ENCODE measurements at places on chromosomes 16 and 17.

DNA sequence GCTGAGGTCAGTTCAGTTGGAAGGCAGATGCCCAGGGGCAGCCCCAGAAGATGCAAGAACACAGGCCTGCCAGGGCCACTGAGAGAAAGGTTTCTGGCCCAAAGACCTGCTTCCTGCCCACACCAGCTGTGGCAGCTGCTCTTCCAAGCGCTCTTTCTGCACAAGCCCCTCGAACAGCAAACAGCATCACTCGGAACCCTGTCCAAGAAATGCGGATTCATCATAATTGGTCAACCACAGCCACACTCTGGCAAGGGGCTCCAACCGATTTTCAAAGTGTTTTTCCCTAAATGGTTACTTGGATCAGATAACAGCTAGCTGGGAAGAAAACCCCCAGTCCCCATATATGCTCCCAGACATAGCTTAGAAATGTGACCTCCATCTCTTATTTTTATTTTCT is 71.1 kb upstream of the DNAH17 start:
- DNase-seq: no peak

DNA sequence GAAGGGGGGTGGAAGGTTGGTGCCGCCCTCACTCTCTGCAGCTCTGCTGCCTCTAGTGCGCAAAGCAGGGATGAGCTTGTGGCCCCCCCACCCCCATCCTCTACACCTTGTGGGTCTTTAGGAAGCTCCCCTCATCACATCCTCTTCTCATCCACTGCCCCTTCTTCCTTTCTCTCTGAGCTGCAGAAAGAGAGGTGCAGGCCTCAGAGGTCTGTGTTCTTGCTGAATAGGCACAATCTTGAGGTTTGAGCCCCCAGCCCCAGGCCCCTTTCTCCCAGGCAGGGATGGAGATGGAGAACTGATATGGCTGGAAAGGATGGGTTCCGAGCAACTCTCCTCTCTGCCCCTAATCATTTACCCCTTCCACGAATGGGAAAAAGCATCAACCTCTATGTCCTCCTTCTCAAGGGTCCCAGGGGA is 2.6 kb downstream of the CACNA1G start:
- DNase-seq: no peak

DNA sequence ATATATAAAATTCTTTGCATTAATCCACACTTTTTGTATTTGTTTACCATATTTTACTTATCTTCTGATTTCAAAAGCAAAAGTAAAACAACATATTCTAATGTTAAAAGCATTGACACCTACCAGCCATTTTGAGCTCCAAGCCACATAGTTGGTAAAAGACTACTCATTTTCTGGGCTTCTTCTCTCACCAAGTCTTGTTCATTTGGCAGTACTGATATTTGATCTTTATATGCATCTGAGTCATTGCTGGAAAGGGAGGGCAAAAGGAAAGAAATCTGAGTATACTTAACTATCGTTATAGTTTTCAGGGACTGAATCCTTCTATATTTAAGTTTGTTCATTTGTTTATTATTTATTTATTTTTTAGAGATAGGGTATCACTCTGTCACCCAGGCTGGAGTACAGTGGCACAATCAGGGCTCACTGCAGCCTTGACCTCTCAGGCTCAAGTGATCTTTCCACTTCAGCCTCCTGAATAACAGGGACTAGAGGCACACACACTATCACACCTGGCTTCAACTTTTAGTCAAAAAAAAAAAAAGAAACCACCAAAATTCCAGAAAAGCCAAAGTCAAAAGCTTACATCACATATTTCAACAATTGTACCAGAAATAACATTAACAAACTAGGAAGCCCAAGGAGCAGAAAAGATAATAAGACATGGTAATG is 121.0 kb upstream of the TOB1 start:
- no peak for DNase-seq

DNA sequence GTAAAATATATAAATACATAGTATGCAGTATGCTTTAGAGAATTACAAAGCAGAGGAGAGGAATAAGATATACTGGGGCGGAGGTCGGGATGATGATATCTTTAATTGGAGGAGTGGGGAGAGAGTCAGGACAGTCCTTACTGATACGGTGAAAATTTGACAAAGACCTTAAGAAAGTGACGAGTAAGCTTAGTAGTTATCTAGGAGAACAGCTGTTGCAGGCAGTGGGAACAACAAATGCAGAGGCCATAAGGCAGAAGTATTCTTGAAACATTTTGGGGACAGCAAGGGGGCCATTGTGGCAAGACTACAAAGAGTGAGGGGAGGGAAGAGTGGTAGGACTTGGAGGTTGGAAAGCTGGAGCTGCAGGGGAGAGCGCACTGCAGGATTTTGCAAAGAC is 22.3 kb upstream of the CDC6 start:
- DNase-seq: no peak

DNA sequence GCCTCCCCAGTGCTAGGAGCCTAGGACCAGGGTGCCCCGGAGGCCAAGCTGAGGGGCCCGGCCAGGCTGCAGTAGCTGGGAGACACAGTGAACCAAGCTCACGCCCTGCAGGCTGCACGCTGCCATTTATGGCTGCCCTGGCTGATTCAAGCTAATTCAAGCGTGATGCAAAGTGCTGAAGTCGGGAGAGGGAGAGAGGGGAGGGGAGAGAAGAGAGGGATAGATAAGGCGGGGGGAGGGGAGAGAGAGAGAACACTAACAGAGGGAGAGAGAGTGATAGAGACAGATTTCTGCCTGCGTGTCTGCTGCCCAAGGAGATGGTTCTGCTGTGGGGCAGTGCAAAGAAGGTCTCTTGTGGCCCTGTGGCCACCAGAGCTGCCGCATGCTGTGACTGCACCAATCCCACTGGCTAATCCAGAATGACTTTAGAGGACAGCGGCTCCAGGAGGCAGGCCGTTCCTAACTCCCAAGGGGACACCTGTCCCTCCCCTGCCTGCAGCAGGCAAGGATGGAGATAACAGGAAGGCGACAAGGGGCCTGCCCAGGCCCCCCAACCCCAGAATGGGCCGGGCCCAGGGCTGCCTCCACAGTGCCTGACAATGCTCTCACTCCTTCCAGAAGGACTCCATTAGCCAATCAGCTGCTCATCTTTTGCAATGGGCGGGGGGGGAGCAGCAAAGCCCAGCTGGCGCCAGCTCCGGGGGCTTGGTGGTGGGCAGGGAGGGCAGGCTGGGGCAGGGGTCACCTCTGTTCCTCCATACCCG is 12.9 kb downstream of the MXRA7 start:
- DNase-seq: no peak

- no peak for DNase-seq
Measured at GRCh38 chr17:57676543-57676942, 68.6 kb downstream of the CCDC182 start.

DNA sequence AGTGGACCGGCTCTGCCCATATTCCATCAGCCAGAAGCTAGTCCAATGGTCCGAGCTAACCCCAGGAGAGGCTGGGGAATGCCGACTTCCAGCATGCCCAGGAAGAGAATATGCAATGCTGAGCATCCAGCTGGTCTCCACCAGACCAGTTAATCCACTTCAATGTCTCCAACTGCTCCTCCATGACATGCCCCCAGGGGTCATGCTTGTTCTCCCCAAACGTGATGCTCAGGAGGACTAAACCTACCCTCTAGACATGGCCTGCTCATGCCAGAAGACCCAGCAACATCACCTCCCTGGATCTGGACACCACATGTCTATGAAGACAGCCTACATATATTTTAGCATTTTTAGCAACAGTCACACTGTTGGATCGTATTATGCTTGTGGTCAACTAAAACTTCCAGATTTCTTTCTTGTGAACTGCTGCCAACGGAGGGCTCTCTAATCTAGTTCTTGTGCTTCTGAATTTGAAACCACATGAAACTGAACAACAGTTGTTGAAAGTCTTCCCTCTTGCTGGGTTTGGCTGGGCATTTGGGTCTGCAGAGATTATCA is 245.1 kb downstream of the SOX9 start:
- no peak for DNase-seq

- no peak for DNase-seq
Measured at GRCh38 chr16:15781650-15782049, 75.2 kb downstream of the MYH11 start.

DNA sequence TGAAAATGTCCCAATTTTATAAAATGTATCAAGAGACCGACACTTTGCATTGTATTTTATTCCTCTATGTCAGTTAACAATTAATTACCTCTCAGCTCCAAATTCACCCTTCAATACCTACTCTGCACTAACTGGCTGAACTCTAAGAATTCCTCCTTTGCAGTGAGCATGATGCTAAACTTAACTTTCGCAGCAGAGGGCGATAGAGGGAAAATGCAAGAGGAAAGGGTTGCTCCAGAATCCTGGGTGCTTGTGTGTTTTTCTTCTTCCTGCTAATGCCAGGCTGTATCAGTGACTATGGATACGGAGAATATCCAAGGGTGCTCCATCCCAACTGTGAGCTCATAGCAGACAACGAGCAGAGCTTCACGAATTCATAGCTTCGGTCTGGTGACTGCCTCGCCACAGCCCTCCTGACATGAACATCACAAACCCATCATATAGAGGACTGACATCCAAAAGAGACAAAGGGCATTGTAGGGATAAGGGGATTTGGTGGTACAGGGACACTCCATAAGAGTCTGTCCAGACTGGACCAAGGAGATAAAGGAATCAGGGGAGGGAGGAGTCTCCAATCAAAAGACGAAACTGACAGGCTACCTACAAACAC is 172.9 kb downstream of the STX8 start:
- DNase-seq: no peak

- DNase-seq: no peak
Measured at GRCh38 chr17:42358434-42358833, 29.8 kb downstream of the STAT3 start.

DNA sequence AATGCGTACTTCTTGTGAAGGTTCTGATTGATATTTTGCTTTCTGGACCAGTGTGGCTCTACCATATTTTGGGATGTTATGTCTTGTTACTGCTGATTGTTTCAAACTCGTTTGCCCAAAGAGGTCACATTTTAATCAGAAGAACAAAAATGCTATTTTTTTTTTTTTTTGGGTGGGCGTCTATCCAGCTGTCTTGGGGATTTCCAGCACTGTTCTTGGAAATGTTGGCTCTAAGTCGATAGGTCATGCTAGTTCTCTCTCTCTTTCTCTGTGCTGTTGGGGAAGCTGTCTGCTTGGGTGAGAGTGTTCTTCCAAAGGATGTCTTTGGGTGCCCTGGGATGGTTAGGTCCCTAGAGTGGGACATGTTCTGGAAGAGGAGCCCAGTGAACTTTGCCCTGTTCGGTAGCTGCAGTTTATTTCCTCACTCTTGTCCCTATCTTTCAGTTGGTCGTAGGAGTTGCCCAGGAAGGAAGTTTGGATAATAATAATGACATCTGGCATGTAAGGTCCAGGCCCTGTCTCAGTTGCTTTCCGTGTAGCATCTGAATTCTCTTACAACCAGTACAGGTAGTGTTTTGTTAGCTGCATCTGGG is 2.9 kb downstream of the IRF8 start:
- DNase-seq: no peak

DNA sequence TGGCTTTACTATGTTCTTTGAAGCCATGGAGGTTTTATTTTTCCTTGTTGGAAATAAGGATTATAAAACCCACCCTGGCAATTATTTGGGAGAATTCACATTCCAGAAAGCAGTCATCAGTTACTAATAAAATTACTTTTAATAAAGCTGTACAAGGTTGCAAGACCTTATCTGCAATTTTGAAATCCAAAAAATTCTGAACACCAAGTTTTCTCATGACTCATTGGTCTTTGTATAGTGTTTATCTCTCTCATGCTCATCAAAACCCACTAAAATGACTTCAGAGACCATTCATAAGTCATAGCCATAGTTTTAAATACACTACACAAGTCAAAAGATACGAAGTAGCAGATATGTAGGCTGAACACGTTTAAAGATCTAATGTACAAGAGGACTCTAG is 6.0 kb upstream of the KRT38 start:
- no peak for DNase-seq

DNA sequence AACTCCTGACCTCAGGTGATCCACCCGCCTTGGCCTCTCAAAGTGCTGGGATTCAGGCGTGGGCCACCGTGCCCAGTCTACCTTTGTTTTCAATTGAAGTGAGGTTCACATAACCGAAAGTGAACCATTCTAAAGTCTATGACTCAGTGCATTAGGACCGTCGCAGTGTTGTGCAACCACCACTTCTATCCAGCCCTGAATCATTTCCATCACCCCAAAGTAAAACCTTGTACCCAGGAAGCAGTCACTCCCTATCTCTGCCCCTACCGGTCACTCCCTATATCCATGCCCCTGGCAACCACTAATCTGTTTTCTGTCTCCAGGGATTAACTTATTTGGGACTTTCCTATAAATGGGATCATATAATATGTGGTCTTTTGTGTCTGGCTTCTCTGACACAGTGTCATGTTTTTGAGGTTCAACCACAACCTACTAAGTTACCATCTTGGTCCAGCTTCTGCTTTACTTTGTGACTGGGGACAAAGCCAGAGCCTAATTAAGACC is 28.3 kb upstream of the CDC42EP4 start:
- no peak for DNase-seq

DNA sequence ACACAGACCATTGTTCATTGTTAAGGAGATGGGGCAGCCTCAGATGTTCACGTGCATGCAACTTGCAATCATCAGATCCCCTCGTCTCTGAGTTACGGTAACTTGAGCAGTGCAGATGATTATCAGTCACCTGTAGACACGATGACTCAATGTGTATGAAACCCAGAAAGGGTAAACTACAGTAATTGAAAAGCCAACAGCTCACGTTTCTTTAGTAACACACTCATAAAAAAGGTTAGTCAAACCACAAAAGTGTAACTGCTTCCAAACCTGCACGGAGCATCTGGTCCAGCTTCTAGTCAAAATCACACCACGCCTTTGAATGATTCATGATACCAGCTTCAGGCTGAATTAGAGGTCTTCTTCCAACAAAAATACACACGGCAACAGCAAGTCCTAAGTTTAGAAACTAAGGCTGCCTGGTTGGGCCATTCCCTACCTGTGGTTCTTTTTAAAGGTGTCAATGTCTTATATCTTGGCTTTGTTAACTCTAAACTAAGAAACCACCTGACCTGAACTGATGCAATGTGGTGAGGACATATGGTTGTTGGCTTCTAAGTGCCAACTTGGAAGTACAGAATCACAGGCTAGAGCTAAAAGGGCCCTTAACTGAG is 32.3 kb downstream of the GRB7 start:
- DNase-seq: no peak

DNA sequence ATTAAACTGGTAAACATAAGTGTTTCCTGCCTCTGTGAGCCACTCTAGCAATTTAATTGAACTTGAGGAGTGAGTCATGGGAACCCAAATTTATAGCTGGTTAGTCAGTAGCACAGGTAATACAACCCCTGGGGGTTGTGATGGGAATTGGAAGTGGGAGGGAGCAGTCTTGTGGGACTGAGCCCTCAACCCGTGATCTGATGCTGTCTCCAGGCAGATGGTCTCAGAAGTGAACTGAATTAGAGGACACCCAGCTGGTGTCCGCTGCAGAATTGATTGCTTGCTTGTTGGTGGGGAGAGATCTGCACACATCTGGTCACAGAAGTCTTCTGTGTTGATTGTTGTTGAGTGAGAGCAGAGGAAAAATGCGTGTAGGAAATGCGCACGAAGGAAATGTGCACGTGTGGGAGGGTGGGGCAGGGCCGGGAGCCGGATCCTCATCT is 7.7 kb upstream of the ST6GALNAC2 start:
- DNase-seq: no peak

All from anterior cingulate cortex (tissue), 58 donors.